ENCODE measurements at places on chromosomes 4 and X. TPM values are rescaled to one million over a fixed set of nuclear protein-coding genes. Genes with fewer than 3 reads are reported as not detected.

GRCh38 chr4:69731847-69732246, 28.6 kb downstream of the SULT1B1 start:
- DNase-seq = no peak

AWAT2 gene
- polyA plus RNA-seq = not detected

- DNase-seq = no peak
Measured at GRCh38 chrX:12954376-12954775, 20.5 kb upstream of the TMSB4X start.

DNA sequence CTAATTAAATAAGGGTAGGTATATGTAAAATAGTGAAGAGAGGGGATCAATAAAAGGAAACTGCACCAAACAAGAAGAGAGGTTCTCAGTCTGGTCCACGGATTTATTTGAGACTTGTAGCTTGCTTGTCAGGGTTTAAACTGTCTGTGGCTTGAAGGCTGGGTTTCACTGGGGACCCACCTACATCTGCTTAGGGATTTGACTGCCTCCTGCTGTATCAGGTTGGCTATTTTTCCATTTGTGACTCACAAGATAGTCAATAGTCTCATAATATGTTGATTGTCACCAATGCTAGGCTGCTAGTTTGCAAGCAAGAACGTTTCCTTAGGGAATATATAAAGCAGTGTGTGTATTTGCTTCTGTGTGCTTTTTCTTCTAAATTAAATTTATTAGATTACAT, 1950.7 kb upstream of the IGFBP7 start:
- DNase-seq = no peak

- DNase-seq = no peak
Measured at GRCh38 chr4:181291615-181292014, 951.6 kb upstream of the TENM3 start.

- DNase-seq = no peak
Measured at GRCh38 chr4:153521999-153522801, 56.0 kb downstream of the TMEM131L start.

Data from left kidney (tissue), 8 donors.